ENCODE measurements at places on chromosomes 3 and 15. TPM values are rescaled to one million over a fixed set of nuclear protein-coding genes. Genes with fewer than 3 reads are reported as not detected.

GRCh38 chr15:45586125-45586524 is 1.1 kb upstream of the BLOC1S6 start:
- DNase-seq, result no peak

- DNase-seq, result no peak
Measured at GRCh38 chr3:160473978-160474377, 24.4 kb upstream of the TRIM59 start.

GRCh38 chr3:179513862-179514261 is 48.9 kb upstream of the ACTL6A start:
- no peak for DNase-seq

Gene LMAN1L
- total RNA-seq, result 0.57 TPM
